ENCODE measurements at places on chromosomes 16 and 17.

DNA sequence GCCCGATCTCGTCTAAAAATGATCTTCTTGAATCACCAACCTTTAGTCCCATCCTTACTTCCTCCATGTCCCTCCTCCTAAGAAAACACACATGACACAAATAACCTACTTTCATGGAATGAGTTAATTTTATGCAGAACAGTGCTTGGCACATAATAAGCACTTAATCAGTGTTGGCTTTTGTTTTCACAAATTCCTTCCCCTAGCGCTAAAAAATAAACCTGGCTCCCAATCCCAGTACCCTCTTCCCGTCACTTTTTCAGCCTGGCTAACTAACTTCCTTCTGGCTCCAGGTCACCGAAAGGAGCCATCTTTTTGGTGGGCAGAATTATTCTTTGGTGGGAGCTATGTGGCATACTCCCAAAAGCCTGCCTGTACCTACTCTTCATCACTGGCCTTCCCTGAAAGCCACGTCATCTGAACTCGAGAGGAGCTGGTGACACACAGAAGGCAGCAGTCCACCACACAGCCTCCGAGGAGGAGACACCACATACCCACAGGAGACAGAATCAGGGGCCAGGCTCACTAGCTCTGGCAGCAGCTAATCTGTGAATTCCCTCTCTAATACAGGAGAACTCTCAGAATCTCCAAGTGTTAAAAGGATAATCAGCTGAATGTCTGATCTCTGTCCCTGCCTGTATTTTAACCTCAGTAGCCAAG, 114.5 kb downstream of the SMG6 start:
- DNase-seq, result no peak

GRCh38 chr17:34255381-34255732, 272 bp downstream of the CCL2 start:
- DNase-seq, result no peak

- no peak for DNase-seq
Measured at GRCh38 chr17:811051-811784, 29.1 kb downstream of the MRM3 start.

DNA sequence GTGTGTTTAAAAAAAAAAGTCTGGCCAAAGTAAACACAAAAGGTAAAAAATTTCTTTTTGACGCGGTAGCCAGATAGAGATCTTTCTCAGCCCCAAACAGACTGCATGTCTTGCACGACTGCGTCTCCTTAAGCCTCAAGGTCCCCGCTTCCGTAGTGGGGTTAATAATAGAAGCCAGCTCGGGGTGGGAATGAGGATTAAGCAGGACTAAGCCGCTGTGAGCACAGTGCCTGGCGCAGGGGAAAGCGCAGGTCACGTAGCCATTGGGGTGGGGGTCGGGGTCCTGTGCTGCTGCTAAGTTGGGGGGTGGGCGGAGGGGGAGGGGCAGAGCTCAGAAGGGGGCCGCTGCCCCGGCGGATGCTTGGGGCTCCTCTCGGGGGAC, 521 bp downstream of the GGA2 start:
- DNase-seq, result peak; percentile 42

GRCh38 chr16:1768767-1769401, 2.5 kb downstream of the NME3 start:
- DNase-seq, result no peak

DNA sequence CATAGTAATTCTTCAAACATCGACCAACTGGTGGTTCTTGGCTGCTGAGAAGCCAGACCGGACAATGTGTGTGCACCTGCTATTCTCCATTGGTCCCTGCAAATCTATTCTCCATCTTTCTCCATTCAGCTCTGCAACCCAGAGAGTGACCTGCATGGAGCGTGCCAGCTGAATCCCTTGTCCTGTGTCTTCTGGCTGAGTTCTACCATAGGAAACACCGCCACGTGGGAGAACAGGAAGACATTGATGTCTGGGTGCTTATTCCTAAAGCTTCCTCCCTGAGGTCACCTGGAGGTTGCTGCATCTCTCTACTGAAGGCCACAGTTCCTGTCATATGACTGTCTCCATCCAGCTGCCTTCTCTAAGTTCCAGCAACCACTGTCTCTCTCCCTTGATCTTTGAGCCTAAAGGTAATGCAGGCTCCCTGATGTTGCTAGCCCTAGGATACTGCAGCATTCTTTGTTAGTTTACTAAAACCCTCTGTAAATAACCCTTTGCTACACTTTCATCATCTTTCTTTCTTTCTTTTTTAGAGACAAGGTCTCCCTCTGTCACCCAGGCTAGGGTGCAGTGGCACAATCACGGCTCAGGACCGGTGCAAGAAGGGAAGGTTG, 10.6 kb upstream of the SMG1 start:
- DNase-seq, result no peak

DNA sequence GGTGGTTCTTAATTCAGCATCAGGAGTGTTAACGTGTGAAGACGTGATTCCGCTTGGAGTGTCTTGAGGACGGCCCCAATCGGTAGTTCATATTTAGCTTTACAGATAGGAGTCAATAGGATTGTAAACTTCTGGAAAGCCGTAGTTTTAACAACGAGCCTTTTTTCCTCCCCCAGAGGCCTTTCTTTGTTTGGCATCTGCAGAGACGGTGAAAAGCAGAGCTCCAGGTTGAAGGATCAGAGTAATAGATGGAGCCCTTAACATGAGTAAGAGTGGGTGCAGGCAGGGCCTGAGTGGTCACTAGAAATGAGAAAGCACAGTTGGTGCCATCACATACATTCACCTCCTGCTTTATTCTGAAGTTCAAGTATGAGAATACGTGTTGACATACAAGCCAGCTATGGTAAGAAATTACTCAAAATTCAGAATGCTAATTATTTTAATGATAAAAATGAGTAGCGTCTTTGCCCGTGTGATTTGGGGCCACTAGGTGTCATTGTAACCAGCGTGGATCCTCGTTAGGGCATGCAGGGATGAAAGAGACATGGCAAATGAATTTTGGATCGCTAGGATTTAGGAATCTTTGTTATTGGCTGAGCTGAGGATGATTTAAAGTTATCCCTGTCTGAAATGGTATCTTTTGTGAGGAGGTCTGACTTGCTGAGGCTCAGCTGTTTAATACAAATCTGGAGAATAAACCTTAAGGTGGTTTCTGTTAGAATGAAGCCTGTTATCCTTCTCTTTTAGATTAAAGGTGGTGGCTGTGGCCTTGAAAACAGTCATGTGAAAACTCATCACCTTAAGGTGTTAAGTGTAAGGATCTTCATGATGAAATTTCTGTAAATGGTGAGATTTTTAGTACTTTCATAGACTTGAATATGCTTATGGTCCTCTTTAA, 18.6 kb downstream of the PRCD start:
- peak; percentile 42 for DNase-seq

GRCh38 chr17:19296786-19297778, 59.9 kb downstream of the EPN2 start:
- no peak for DNase-seq

GRCh38 chr17:17675416-17675815, 5.8 kb upstream of the RAI1 start:
- DNase-seq, result no peak

DNA sequence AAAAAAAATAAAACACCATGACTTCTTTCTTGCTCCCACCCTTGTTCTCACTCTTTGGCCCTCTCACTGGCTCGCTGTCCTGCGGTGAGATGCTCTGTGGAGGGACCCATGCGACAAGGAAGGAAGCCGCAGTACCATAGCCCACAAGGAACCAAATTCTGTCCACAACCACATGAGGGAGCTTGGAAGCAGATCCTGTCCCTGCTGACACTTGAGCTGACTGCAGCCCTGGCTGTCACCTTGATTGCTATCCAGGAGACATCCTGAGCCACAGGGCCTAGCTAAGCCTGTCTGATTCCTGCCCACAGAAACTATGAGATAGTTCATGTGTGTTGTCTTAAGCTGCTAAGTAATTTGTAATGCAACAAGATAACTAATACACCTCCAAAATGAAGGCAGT, 4.8 kb upstream of the MT2A start:
- DNase-seq, result peak; percentile 63

DNA sequence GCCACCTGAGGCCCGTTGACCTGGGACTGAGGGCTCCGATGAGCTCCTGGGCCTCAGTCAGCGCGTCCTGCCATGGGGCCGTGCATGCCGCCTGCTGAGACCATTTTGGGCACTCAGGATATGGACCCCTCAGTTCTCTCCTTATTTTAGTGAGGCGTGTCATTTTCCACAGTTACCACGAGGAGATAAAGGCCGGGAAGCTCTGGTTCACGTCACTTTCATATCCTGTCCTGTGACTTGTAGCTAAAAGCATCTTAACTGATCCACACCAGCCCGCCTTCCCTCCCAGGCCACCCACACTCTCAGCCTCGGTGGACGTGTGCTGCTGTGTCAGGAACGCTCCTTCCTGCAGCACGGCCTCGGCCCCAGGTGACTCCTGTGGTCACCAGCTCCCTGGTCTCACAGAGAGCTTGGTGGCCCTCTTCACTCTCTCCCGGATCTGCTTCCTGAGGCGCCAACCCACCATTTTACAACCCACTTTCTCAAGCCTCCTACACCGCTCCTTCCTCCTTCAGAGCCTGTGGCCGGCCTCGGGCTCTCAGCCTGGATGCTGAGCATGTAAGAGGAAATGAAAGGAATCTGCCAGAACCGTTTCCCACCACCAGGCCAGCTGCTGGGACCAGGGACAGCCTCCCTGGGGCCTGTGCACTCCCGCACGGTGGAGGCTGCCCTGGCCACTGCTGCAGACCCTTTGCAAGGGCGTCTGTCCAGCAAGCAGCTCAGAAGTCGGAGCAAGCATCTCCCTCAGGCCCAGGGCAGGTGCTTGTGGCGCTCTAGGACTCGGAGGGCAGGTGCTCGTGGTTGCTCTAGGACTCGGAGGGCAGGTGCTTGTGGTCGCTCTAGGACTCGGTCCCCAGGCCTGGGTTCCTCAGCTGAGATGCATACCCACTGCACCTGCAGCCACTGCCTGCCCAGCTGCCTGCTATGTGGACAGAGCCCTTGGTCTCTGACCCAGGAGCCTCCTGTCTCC, 23.9 kb upstream of the FASN start:
- no peak for DNase-seq

DNA sequence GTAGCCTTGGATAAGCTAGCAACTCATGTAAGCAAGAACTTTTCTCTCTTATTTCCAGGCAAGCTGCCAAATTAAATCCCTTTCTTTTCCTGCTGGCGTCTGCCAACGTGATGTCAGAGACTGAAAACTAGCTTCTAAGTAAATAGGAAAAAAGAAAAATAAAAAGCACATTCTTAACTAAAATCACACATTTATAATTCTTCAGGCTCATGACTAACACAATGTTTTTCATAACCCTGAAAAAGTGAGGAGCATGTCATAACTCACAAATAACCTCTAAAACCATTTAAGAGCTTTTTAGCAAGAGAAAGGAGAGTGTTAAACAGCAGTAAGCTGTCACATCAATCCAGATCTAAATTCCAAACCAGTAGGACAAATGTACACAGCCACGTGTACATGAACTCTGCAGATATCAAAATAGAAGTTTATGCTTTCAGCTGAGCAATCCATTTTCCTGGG, 110.0 kb downstream of the N4BP1 start:
- DNase-seq, result peak; percentile 95

DNA sequence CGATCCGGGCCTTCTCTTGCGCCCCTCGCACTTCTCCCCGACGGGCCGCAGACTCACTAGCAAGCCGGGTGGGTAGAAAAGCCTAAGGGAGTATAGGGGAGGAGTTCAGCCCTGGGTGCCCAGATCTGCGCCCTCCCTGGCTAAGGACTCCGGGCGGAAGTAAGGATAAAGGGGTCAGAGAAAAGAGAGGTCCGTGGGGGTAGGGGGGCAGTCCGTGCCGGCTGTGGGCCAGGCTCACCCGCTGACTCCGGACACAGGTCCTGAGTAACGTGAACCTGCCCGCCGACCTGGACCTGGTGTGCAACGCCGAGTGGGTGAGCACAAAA, 1.8 kb downstream of the NAGS start:
- DNase-seq, result no peak

- no peak for DNase-seq
Measured at GRCh38 chr17:57538736-57539456, 206.2 kb downstream of the CCDC182 start.

DNA sequence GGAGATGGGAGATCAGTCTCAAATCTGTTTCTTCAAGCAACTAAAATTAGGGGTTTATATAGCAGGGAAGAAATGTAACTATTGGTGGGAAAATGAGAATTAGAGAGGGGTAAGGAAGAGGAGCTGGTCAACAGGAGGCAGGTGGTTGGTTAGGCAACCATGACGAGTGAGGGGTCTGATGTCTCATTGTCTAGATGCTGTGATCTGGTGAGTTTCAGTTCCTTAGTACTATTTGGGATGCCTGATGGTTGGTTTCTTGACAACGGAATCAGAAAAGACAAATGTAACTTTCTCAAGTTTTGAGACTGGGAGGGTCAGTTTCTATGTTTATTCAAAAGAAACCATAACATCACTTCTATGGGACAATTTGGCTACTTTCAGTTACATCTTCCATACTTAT, 415.3 kb upstream of the C16orf82 start:
- no peak for DNase-seq

- no peak for DNase-seq
Measured at GRCh38 chr16:87169509-87169995, 147.6 kb downstream of the C16orf95 start.

DNA sequence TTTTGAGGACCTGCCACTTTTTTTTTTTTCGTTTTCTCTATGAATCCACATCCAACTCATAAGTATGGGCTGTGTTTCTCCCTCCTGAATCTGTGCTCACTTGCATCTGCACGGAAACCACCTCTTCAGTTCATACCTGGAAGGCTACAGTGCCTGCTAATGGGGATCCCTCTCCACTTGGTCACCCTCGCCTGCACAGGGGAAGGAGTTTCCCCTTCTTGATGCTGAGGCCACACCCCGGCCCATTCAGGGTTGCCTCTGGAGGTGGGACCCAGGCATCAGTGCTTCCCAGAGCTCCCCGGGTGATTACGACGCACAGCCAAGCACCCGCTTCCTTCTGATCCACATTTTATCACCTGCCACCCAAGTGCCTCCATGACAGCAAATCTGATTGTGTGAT, 85.9 kb upstream of the TBC1D3K start:
- no peak for DNase-seq

- no peak for DNase-seq
Measured at GRCh38 chr16:21524068-21524751, 75.2 kb upstream of the METTL9 start.

DNA sequence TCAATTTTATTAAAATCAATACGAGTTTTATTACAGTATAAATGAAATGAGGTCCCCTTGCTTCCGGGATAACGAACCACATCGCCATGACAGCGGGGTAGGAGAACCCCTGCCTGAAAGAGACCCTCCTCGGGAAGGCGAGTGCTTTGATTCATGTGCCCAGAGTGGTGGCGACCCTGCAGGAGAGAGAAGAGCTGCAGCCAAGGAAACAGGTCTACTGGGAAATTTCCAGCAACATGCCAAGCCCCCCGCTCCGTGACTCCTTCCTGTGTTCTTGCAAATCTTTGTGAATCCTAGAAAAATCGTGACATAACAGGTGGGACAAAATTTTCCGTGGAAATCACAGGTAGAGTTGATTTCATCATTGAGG, 162.5 kb downstream of the WSCD1 start:
- no peak for DNase-seq

- DNase-seq, result peak; percentile 33
Measured at GRCh38 chr16:84501077-84501735, 3.3 kb downstream of the MEAK7 start.

All from choroid plexus epithelial cell (primary cell).